ENCODE measurements at places on chromosomes 7 and 10.

- DNase-seq, result no peak
These were observed 50.4 kb downstream of the TSPAN15 start for GRCh38 chr10:69501657-69502056.

GRCh38 chr7:39651265-39651664 is 27.9 kb downstream of the RALA start:
- no peak for DNase-seq

- no peak for DNase-seq
These were observed 543.8 kb upstream of the NRP1 start for GRCh38 chr10:33878238-33878786.

- no peak for DNase-seq
These were observed 50.5 kb downstream of the ANKIB1 start for GRCh38 chr7:92296235-92296634.

- DNase-seq, result peak; percentile 20
These were observed 26.7 kb upstream of the CAMK1D start for GRCh38 chr10:12322583-12323131.

GRCh38 chr10:3542185-3542611 is 242.8 kb downstream of the KLF6 start:
- no peak for DNase-seq

DNA sequence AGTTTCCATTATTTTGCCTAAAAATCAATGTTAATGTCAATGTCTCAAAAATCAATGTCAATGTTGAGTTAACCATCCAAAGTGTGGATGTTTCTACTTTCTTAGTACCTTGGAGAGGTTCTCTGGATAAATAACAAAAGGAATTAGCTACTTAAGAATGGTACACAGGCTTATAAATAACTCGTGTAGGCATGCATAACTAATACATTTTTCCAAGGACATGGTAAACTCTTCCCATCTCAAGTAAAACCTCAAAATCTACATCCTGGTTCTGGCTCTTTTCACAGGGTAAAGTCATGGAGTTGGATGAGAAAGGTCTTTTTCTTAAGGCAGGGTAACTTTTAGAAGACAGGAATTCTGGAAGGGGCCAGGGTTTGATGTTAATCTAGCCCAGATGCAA is 59.9 kb downstream of the CAV1 start:
- DNase-seq, result no peak

GRCh38 chr7:46352004-46352954 is 431.2 kb upstream of the IGFBP3 start:
- DNase-seq, result peak; percentile 42

- no peak for DNase-seq
These were observed 148.8 kb upstream of the NRP1 start for GRCh38 chr10:33483124-33483815.

GRCh38 chr7:144827621-144828020 is 8.2 kb downstream of the TPK1 start:
- no peak for DNase-seq

GRCh38 chr7:100710452-100710851 is 4.5 kb downstream of the POP7 start:
- no peak for DNase-seq

- no peak for DNase-seq
These were observed 485.5 kb downstream of the LRMDA start for GRCh38 chr10:75916906-75917305.

DNA sequence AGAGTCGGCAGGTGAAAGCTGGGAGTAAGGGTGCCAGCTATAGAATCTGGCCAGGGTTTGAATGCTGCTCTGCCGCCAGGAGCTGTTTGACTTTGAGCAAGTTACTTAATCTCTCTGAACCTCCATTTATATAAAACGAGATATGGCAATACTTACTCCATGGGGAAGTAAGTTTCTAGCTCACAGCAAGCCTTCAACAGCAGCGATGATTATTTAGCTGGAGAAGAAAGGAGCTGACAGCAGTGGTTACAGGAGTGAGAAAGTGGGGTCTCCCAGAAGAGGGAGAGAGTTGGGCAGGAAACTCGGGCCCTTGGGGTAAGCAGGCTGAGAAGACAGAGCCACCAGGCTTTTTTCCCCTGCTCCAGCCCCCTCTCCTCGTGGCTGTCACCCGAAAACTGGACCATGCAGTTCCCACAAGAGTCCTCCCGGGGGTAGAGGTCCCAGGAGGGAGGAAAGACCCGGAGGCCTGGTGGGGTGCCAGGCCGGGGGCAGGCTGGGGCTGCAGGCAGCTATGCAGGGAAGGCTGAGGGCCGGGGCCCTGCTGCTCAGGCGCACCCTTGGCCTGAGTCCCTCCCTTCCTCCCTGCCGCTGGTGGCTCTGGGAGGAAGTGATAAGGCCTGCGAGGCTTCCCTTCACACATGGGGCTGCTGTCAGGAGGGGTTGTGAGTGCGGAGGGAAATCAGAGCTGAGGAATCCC is 3.5 kb downstream of the NOS3 start:
- DNase-seq, result peak; percentile 97

- no peak for DNase-seq
These were observed 17.8 kb upstream of the HERPUD2 start for GRCh38 chr7:35712563-35713226.

- no peak for DNase-seq
These were observed 19.8 kb upstream of the ST7 start for GRCh38 chr7:116933465-116933864.

DNA sequence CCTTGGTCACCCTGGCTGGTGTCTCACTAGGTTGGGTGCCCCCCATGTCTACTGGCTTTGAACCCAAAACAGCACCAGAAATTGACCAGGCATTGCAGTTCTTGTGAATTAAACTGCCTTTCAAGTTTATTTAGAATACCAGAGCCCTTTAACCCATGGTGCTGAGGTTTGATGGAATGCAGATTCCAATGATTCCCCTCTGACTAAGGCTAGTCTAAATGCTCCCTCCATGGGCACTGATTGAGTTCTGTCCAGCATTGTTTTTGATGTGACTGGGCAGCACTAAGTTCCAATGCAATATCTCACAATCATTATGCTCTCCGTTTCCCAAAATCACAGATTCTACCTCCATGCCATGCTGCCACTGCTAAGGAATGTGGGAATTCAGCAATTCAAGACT is 1047.4 kb upstream of the LRRN3 start:
- DNase-seq, result no peak

GRCh38 chr7:65006094-65006992 is at the start of gene ERV3-1:
ERV3-1 (minus strand) TSS chr7:65006687; CDS start chr7:64993026, 13,661 bp downstream.
- peak; percentile 98 for DNase-seq

GRCh38 chr7:139339025-139339424 is 2.1 kb upstream of the FMC1 start:
- no peak for DNase-seq

DNA sequence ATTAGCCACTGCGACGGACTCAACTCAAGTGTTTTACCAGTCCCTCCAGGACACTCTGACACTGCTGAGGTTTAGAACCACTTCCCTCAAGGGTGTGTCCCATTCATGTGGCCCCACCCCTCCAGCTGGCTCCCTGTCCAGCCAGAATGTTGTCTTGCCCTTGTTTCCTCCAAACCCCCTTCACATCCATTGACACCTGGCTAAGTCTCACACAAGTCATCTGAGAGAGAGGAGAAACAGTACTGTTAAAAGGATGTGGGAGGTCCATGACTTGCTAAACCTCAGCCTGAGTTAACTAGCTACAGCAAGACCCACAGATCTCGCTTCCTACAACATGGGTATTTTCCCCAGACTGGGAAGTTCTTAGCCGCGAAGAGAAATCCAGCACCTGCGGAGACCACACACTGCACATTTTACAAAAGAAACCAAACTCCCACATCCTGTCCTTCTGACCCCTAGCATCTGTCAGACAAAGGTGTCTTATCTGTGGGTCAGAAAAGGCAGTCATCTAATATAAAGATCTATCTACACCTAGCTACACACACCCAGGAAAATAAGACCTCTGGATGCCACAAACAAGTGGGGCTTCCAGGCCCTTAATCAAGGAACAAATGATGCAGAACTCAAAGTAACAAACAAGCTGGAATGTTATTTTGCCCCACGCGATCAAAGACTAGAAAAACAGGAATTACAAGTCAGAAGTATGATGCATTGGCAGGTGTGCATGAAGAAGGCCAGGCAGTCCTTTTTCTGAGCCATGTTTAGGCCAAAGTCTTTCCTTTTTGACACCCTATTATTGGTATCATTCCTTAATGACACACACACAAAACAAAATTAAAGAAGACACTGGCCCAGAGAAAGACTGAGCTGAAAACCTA is 13.9 kb downstream of the OSBPL3 start:
- peak; percentile 69 for DNase-seq

- no peak for DNase-seq
These were observed 242.2 kb downstream of the TSPAN12 start for GRCh38 chr7:120615703-120616102.

- DNase-seq, result no peak
These were observed 178.1 kb upstream of the SEMA3A start for GRCh38 chr7:84372712-84373111.

GRCh38 chr10:109892931-109893330 is 30.4 kb downstream of the XPNPEP1 start:
- DNase-seq, result peak; percentile 70

- DNase-seq, result no peak
These were observed 1.7 kb downstream of the ARHGAP12 start for GRCh38 chr10:31926765-31927564.

DNA sequence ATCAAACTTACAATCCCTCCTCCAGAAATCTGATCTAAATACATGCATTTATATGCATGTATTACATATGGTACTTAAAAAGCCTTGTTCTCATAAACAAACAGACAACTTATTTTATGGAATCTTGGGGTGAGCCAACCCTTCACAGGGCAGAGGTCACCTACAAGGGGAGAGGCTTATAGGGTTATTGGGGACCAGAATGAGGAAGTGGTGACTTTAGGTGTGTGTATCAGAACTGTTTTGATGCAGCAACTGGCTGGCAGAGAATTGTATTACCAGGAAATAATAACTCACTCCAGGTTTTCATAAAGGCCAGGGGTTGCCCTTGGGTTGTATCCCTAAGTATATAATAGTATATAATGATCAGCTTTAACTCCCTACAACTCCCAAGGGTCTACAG is 91.1 kb downstream of the SVIL start:
- DNase-seq, result no peak

GRCh38 chr10:6229746-6230145 is 27.0 kb downstream of the PFKFB3 start:
- DNase-seq, result no peak

DNA sequence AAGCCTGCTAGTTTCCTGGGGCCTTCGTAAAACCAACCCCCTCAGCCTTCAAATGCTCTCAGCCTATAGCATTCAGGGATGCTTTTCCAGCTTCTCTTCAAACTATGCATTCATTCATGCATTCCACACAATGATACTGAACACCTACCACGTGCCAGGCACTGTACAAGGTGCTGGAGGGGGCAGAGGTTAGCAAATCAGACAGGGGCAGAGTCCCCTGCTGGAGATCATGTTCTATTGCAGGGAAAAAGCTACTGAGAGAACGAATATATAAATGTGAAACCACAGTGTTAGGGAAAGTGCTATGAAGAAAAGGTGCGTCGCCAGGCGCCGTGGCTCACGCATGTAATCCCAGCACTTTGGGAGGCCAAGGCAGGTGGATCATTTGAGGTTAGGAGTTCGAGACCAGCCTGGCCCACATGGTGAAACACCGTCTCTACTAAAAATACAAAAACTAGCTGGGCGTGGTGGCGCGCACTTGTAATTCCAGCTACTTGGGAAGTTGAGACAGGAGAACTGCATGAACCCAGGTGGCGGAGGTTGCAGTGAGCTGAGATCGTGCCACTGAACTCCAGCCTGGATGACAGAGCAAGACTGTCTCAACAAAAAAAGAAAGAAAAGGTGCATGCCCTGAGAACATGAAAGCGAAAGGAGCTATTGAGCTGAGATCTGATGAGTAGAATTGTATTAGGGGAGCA is 64.6 kb upstream of the CALN1 start:
- no peak for DNase-seq

- DNase-seq, result no peak
These were observed 15.2 kb upstream of the CYREN start for GRCh38 chr7:135185471-135186260.

- DNase-seq, result no peak
These were observed 18.9 kb upstream of the SEMA3D start for GRCh38 chr7:85205754-85206153.

GRCh38 chr10:26860102-26860442 is 686 bp downstream of the ABI1 start:
- DNase-seq, result peak; percentile 87

GRCh38 chr7:85708221-85708620 is 521.4 kb upstream of the SEMA3D start:
- DNase-seq, result peak; percentile 23

GRCh38 chr10:43885842-43886241 is 237.2 kb upstream of the ZNF32 start:
- DNase-seq, result no peak

DNA sequence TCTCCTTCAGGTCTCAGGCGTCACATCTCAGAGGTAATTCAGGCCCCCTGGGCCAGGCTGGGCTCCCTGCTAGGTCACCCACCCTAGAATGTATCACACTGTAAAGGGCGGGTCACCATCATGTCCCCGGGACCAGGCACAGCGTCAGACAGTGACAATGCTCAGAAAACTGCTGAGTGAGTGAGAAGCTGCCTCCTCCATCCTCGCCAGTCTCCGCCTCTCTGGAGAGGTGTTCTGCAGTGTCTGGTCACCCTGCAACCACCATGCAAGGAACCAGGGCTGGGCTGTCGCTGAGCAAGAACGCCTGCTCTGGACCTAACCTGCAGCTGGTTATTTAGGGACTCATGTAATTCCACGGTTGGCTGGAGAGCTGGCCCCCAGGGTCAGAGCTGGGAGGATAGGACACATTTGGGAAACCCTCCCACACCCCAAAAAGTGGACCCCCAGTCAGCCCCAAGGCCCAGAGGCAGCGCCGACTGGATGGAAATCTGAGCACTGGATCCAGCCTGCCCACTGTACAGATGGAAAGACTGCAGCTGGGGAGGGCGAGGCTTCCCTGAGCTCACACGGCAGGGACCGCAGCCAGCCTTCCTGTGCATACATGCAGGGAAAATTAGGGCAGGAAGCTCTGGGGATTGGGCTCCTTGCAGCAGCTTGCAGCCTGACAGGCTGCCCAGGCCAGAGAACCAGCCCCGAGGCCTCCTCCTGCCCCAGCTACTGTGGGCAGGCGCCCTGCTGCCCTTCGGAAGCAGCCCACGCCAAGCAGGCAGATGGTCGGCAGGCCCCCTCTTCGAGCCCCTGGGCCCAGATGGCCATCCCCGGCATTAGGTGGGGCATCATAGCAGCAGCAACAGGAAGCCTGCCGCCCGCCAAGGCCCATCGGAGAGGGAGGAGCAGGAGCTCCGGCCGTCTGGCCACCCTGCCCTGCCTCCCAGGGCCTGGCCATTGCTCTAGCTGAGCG is 105.4 kb upstream of the ZMIZ1 start:
- no peak for DNase-seq

Measured in hematopoietic multipotent progenitor cell treated with erythropoietin and hydrocortisone succinate and interleukin-3 and kit ligand, for 4 days (in vitro differentiated cells).